Posterior vena cava (tissue), 2 donors: ENCODE measurements at places on chromosomes 4 and X. TPM values are rescaled to one million over a fixed set of nuclear protein-coding genes. Genes with fewer than 3 reads are reported as not detected.

DNA sequence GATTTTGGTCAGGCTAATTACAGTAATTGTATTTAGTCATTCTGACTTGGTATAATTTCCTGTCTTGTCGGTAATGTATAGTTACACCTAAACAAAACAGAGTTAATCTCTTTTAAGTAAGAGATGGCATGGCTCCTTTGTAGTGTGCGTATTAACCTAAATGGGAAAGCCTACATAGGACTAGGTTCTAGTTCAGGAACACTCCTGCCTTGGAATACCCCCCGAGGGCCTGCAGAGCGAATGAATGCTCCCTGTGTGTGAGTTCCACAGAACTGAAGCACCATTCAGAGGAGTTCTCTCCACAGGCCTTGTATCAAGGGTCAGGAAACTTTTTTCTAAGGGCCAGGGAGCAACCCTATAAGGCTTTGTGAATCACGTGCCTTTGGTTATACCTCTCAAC lies 44.9 kb upstream of the STIM2 start:
- no peak for DNase-seq

- DNase-seq, result no peak
Measured at GRCh38 chr4:113838460-113838859, 76.9 kb upstream of the CAMK2D start.

- DNase-seq, result no peak
Measured at GRCh38 chr4:44961001-44961755, 234.8 kb upstream of the GNPDA2 start.

DNA sequence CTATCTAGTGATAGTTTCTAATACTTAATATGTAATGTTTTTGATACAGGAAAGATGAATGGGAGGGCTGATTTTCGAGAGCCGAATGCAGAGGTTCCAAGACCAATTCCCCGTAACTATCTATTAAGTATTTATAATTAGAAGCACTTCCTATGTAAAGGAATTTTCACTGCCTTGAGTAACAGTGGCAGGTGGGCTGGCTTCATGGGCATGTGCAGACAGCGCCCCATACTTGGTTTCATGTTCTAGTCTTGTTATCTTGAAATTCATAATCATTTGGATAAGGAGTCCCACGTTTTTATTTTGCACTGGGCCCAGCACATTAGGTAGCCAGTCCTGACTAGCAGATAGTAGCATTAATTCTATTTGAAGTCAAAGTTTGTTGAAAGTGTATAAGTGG lies 1.7 kb downstream of the OCIAD1 start:
- no peak for DNase-seq

DNA sequence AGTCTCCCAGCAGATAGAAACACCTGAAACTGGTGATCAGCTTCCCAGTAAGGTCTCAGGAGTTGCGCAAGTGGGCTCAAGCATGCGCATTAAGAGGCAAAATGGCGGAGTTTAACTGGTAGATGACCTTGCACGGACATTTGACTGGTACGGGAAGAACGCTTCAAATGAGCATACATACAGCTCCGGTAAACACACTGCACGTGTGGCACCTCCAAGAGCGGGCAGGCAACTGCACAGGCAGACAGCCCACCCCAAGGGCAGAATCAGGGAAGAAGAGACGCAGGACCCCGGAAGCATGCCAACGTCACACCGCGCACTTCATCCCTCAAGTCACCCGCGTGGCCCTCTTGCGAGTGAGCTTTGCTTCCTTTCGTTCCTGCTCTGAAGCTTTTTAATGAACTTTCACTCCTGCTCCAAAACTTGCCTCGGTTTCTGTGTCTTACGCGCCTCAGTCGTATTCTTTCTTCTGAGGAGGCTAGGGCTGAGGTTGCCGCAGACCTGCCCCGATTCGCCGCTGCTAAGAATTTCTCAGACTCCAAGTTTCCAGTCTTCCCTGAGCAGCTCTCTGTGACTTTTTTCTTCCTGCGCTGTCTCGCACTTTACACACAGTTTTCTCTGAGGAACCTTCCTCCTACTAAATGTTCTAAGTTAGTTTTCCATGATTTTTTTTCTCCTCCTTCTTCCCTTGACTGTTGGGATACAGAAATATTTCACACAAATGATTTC lies 180.7 kb upstream of the ZFP42 start:
- DNase-seq, result no peak

SH2D1A gene
- total RNA-seq, result 0.33 TPM

ERVMER34-1 gene
- 0.14 TPM for total RNA-seq

DNA sequence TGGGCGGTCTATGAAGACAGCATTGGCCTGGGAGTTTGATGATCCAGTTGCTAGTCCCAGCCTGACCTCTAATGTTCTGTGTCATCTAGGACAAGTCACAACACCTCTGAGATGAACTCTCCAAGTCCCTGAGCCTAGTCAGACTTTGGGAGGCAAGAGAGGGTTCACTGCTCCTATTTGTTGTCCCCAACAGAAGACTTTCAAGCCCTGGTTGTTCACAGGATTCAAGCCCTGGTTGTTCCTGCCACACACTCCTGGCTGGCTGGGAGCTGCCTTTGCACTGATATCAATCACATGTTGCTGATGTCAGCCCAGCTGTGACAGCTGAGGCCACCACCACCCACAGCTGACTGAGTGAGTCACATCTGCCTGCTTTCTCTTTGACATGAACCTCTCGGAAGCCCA lies 253.2 kb upstream of the RASGEF1B start:
- peak; percentile 82 for DNase-seq

DNA sequence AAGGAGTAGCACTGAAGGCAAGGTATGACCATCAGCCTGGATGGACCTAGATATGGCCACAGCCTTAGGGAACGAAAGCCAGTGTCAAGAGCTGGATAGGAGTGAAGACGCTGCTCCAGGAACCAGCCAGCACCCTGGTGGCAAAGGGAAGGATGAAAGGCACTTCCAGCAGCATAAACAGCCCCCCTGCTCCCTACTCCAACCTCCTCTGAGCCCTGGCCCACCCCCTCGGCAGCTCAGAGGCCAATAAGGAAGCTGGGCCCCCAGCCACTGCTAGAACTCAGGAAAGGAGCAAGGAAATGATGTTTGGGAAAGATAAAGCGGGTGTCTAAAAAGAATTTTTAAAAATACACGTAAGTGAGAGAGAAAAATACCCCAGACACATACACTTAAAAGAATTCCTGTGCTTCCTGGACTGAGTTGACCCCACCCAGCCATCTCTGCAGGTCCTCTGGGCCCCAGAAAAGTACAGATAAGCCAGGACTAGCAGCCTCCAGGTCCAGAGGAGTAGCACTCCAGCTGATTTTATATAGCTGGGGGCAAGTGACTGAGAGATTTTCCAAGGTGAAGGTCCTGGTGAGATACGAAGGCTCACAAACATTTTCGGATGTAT lies 170.4 kb downstream of the SHROOM4 start:
- no peak for DNase-seq

DNA sequence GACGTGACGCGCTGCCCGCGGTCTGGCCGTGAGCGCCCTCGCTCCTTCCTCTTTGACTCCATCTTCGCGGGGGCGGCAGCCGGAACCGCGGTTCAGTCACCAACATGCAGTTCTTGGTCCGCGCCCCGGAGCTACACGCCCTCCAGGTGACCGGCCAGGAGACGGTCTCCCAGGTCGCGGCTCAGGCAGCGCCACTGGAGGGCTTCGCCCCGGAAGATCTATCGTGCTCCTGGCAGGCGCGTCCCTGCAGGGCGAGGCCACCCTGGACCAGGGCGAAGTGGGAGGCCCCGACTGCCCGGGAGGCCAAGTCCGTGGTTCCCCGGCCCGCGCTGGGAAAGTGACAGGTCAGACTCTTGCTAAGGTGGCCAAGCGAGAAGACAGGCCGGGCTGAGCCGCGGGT lies 2.9 kb downstream of the TRIML2 start:
- no peak for DNase-seq

DNA sequence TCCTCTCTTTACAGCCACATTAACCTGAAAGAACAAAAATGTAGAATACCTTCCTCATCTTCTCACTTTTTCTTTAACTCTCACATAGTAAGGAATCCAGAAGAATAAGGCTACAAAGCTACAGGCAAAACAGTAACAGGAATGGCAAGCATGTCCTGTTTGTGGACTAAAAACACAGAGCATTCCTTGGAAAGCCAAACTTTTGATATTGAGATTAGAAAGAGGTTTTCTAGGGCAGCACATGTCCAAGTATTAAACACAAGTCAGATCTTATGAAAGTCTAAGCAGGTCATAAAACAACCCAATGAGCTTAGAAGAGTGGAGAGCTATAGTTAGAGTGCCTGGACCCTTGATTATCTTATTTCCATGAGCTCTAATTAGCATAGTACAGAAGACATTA lies 58.2 kb upstream of the FAM9C start:
- no peak for DNase-seq

STBD1 gene
- total RNA-seq, result 17.6 TPM

- no peak for DNase-seq
Measured at GRCh38 chr4:104693601-104694201, 199.0 kb upstream of the CXXC4 start.
